ENCODE measurements at places on chromosomes 7 and 10.

DNA sequence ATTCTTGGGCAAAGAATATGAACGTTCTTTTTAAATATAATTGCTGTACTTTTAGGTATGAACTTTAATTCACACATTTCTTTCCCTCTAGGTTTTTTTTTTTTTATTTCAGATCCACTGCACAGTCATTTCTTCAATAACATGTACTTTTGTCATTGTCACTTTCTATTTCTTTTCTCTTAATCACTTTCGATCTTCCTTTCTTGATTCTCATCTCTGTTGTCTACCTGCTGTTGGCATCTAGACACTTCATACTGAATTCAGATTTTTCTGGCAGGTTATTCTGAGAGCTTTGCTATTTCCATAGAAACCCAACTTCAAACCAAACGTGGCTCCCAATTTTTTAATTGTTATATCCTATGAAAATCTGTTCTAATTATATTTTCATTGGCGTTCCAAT, 211.7 kb upstream of the KLF6 start:
- DNase-seq = no peak

- DNase-seq = no peak
Observed at GRCh38 chr7:30927040-30927439, 15.4 kb downstream of the AQP1 start.

DNA sequence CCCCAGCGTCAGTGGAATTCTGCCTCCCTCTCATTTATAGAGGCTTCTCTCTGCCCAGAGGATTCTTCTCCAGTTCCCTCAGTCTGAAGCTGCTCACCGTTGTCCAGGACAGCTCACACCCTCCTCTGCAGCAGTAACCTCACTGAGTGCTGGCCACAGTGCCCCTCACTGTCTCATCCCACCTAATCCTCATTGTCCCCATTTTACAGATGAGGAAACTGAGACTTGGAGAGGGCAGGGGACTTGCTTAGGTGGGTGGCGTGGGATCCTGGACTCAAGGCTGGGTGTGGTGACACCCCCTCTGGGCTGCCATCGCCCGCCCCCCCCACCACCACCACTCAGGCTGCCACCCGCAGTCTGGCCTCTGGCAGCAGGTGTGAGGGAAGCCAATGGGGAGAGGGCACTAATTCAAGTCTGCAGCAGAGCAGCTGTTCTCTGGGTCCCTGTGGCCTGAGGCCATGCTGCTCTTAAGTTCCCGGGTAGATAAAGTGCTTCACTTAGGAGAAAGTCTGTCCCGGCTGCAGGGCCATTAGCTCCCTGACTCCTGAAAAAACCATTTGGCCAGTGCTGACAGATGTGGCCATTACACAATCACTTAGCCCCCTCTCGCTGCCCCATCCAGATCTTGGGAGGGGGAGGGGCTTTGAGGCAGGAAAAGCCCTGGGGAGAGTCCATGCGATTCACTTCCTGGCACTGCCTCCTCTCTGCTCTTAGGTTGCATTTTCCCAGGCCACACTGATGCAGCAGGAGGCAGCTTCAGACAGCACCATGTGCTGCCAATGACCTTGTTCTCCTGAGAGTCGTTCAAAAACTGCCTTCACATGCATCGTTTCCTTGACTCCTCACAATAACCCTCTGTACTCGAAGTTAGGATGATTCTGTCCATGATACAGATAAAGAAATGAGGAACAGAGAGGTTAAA, 36.3 kb downstream of the DRGX start:
- DNase-seq = no peak

- no peak for DNase-seq
Observed at GRCh38 chr7:88109612-88110011, 110.2 kb downstream of the SRI start.

DNA sequence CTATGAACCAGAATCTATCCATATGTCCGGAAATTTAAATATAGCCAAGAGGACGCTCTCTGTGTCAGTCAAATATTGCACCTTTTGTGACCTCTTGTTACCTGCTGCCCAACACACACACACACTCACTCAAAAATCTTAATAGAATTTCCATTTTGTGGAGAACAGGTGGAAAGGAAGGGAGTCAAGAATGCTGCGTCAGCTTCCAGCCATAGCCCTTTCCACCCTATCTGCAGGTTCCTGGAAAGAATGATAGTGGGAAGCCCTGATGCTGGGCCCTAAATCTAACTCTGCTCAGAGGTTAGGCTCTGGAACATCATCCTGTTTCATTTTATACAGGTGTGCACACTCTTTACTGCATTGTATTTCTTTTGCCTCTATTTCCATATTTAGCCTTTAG, 9.6 kb upstream of the GPNMB start:
- no peak for DNase-seq

- no peak for DNase-seq
Observed at GRCh38 chr10:95573964-95574604, 12.9 kb upstream of the SORBS1 start.

- DNase-seq = peak; percentile 81
Observed at GRCh38 chr10:75236178-75236825, 545 bp upstream of the COMTD1 start.

- no peak for DNase-seq
Observed at GRCh38 chr10:121865554-121865953, 62.3 kb downstream of the ATE1 start.

- peak; percentile 16 for DNase-seq
Observed at GRCh38 chr7:19663816-19664462, 44.9 kb downstream of the POLR1F start.

GRCh38 chr7:101792051-101792681, 25.3 kb upstream of the CUX1 start:
- no peak for DNase-seq

- no peak for DNase-seq
Observed at GRCh38 chr10:123149162-123149567, 1.2 kb downstream of the HMX2 start.
